ENCODE measurements at places on chromosomes 13 and 19.
A peak's percentile ranks its signal among the peaks of the same experiment; 100 is the strongest.

DNA sequence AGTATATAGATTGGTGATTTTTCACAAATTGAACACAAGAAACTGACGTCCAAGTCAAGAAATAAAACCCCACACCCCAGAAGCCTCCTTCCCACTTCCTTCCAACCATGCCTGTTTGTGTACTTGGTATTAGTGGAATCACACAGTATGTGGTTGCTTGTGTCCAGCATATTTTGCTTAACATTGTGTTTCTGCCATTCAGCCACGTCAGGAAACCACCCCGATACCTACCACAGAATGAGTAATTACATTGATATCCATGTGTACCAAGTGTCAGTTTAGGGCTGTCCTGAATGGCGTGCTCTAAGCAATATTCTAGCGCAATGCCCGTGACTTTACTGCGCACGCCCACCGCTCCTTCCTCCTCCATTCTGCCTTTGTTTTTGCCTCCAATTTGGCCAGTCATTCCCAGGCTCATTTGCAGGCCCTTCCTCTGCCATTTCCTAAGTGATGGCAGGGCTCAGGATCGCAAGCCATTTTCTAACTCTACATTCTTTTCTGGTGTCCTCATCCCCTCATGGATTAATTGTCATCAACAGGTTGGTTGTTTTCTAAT lies 25.9 kb upstream of the MPHOSPH8 start:
- H3K27ac ChIP-seq = no peak overlapping the region
- DNase-seq = no peak
- no peaks in the 10 kb centered on the region for H3K4me1 ChIP-seq
- H3K36me3 ChIP-seq = no peaks in the 10 kb centered on the region

DNA sequence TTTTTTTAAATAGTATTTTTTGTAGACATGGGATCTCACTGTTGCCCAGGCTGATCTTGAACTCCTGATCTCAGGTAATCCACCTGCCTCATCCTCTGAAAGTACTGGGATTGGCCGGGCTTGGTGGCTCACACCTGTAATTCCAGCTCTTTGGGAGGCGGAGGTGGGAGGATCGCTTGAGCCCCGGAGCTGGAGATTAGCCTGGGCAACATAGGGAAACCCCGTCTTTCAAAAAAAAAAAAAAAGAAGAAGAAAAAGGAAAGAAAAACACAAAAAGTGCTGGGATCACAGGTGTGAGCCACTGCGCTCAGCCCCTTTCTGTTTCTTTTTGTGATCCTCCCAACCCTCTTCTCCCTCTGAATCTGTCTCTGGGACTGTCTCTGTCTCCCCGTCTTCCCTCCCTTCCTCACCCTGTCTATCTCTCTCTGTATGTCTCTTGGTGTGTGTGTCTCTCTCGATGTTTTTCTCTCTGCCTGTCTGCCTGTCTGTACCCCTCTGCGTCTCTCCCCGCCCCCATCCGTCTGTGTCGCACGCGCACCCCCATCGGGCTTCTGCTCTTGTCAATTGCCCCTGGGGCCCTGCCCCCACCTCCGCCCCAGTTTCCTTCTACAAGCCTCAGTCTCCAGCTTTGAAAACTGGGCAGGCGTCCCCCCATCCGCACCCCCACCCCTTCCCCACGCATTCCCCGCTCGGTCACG lies 540 bp upstream of the ZFP36 start:
- H3K36me3 ChIP-seq = no peaks in the 10 kb centered on the region
- H3K27ac ChIP-seq = peak overlapping the region; percentile 36
- H3K4me3 ChIP-seq = peak overlapping the region; percentile 32
- no peaks in the 10 kb centered on the region for H3K4me1 ChIP-seq

- H3K4me3 ChIP-seq = no peak overlapping the region
- no peak for DNase-seq
- H3K27ac ChIP-seq = no peak overlapping the region
- H3K36me3 ChIP-seq = no peaks in the 10 kb centered on the region
- H3K27me3 ChIP-seq = no peaks in the 10 kb centered on the region
- H3K4me1 ChIP-seq = no peaks in the 10 kb centered on the region
Measured at GRCh38 chr19:5314907-5315298, 25.7 kb downstream of the PTPRS start.

- no peaks in the 10 kb centered on the region for H3K27me3 ChIP-seq
- no peak for DNase-seq
- H3K36me3 ChIP-seq = no peaks in the 10 kb centered on the region
- no peaks in the 10 kb centered on the region for H3K4me1 ChIP-seq
- H3K27ac ChIP-seq = no peak overlapping the region
- H3K4me3 ChIP-seq = no peak overlapping the region
Measured at GRCh38 chr19:47012617-47013016, 7.0 kb upstream of the NPAS1 start.

- H3K4me1 ChIP-seq = no peaks in the 10 kb centered on the region
- no peaks in the 10 kb centered on the region for H3K27me3 ChIP-seq
- no peak overlapping the region for H3K4me3 ChIP-seq
- no peak for DNase-seq
- H3K27ac ChIP-seq = no peak overlapping the region
Measured at GRCh38 chr13:77548095-77548494, 12.6 kb downstream of the SCEL start.

GRCh38 chr13:90365130-90365529 lies 982.4 kb upstream of the MIR17HG start:
- DNase-seq = no peak
- H3K36me3 ChIP-seq = no peaks in the 10 kb centered on the region
- H3K27me3 ChIP-seq = no peaks in the 10 kb centered on the region

DNA sequence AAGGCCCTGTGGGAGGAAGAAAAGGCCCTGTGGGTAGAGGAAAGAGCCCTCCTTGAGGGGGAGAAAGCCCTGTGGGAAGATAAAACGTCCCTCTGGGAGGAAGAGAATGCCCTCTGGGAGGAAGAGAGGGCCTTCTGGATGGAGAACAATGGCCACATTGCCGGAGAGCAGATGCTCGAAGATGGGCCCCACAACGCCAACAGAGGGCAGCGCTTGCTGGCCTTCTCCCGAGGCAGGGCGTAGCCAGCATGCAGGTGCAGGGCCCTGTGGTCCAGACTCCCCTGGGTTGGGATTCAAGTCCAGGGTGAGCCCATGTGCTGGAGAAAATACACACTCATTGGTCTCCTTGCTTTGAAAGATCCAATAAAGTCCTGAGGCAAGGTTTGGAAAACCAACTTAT lies 4.1 kb downstream of the CCDC70 start:
- no peak for DNase-seq
- no peaks in the 10 kb centered on the region for H3K4me1 ChIP-seq
- no peaks in the 10 kb centered on the region for H3K36me3 ChIP-seq
- no peaks in the 10 kb centered on the region for H3K27me3 ChIP-seq

DNA sequence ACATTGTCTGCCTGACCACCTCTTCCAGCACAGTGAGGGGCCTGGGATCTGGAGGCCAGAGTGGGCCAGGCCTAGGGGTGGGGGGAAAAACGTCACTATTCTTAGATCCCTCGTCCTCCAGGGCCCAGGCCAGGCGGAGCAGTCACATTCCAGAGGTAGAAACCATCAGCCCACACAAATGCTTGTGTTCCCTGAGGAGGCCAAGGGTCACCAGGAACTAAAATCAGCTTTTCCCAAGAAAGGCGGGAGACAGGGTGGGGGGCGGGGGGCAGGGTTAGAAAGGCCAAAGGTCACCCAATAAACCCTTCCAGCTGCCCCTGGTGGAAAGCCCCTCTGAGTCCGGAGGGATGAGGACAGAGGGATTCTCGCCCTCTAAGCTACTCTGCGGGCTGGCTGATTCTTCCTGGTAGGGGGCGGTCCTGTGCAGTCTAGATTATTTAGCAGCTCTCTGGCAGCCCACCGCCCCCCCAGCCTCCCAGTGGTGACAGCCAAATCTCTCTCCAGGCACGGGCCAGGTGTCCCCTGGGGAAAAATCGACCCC lies 23.5 kb upstream of the CCL25 start:
- H3K4me3 ChIP-seq = no peak overlapping the region
- DNase-seq = no peak
- H3K27me3 ChIP-seq = no peaks in the 10 kb centered on the region
- no peak overlapping the region for H3K27ac ChIP-seq

- H3K27me3 ChIP-seq = no peaks in the 10 kb centered on the region
- no peak overlapping the region for H3K4me3 ChIP-seq
- no peak for DNase-seq
- no peaks in the 10 kb centered on the region for H3K36me3 ChIP-seq
- no peaks in the 10 kb centered on the region for H3K4me1 ChIP-seq
- H3K27ac ChIP-seq = no peak overlapping the region
Measured at GRCh38 chr13:35349052-35349451, 127.4 kb downstream of the MAB21L1 start.

DNA sequence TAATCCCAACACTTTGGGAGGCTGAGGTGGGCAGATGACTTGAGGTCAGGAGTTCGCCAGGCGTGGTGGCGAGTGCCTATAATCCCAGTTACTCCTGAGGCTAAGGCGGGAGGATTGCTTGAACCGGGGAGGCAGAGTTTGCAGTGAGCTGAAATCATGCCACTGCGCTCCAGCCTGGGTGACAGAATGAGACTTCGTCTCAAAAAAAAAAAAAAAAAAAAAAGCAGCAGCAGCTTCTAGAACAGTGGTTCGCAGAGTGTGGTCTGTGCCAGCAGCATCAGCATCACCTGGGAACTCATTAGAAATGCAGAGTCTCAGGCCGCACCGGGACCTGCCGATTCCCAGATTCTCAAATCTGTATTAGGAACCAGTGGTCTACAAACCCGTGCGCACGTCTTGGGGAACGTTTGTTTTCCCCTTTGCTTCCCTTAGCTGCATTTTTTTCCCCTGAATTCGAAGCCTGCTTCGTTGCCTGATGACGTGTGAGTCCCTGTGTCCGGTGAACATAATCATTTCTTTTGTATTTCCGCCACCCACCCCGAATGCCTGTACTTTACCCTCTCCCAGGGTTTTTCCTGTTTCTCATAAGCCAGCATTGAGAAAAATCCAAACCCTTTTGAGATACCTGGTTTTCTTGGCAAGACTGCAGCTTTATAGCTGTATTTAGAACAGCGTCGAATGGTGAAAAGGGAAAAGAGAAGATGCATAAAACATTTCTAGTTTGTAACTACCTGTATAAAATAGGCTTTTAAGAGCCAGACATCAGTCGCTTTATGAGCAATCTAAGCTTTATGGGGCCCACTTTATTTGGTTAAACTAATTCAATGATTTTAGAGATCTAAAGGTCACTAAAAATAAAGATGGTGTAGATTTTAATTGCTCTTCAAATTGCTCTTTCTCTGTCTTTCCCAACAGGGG lies 49.8 kb downstream of the BICRA start:
- H3K27ac ChIP-seq = no peak overlapping the region
- DNase-seq = no peak
- no peaks in the 10 kb centered on the region for H3K27me3 ChIP-seq
- no peaks in the 10 kb centered on the region for H3K4me1 ChIP-seq
- no peak overlapping the region for H3K4me3 ChIP-seq
- H3K36me3 ChIP-seq = no peaks in the 10 kb centered on the region

DNA sequence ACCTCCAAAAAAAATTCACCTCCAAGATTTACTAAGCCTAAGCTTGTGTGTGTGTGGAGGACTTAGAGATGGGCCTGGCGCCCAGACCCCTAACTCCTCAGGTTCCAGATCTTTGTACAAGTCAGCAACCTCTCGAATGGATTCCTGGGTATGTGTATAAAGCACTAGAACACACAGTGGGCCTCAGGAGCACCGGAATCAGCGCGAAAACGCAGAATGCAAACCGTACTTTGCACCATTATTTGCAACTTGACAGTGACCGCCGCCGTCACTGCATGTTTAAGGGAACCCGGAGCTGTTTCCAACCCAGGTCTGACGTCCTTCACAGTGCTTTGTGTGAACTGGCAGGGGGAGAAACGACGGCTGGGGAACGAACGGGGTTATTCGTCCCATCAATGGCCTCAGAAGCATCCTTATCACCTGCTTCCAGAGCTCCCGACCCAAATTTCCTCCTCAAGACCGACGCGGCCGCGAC lies 688 bp downstream of the ZNF606 start:
- H3K4me1 ChIP-seq = peaks cover 3% of the 10 kb centered on the region
- H3K27me3 ChIP-seq = no peaks in the 10 kb centered on the region
- H3K27ac ChIP-seq = peak overlapping the region; percentile 65
- no peak for DNase-seq
- H3K36me3 ChIP-seq = peaks cover 13% of the 10 kb centered on the region

Data from aorta (tissue), 5 donors.